GF-D8 (cell line): ENCODE measurements at places on chromosomes 3 and 15.
A peak's percentile ranks its signal among the peaks of the same experiment; 100 is the strongest.

GRCh38 chr15:101641129-101641764 lies 10.9 kb downstream of the TM2D3 start:
- DNase-seq, result peak; percentile 33

GRCh38 chr3:79767905-79768267 lies at the start of gene ROBO1:
TSS of gene ROBO1 (minus strand) at chr3:79767998.
- DNase-seq, result no peak

GRCh38 chr3:53702776-53703530 lies 143.3 kb downstream of the CHDH start:
- no peak for DNase-seq

GRCh38 chr3:115436767-115437301 lies 186.5 kb upstream of the GAP43 start:
- DNase-seq, result no peak

DNA sequence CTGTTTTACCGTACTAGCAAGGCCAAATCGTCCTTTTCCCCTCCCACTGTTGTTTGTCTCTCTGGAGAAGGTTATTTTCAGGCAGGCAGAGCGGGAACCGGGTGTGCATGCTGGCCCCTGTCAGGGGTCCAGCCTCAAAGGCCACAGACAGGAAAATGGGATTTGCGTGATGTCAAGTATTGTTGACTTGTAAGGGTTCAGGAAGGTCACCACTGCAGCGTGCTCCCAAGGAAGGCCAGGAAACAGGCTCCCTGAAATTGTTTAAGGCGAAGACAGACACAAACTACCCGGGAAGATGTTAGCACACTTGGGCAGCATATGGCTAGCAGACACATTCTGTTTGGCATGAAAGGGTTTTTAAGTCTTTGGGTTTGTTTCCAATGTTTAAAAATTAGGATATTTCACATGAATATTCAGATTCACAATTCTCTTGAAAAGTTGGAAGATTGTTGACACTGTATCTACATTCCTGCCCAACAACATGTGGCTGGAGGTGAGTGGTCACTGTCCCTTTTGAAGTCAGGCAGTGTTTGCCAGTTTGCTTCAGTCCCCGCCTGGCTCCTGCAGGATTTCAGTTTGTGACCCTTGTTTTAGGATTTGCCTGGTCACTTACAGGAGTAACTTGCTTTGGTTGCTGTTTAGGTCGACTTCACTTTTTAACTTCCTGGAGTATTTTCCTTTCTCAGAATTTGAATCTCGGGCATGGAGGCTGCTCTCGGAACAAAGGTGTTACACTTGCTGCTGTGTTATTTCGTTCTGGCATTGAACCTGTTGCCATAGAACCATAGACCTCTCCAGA lies 90.4 kb downstream of the BDH1 start:
- DNase-seq, result no peak

- no peak for DNase-seq
Observed at GRCh38 chr15:42037656-42038055, 16.8 kb upstream of the PLA2G4E start.

DNA sequence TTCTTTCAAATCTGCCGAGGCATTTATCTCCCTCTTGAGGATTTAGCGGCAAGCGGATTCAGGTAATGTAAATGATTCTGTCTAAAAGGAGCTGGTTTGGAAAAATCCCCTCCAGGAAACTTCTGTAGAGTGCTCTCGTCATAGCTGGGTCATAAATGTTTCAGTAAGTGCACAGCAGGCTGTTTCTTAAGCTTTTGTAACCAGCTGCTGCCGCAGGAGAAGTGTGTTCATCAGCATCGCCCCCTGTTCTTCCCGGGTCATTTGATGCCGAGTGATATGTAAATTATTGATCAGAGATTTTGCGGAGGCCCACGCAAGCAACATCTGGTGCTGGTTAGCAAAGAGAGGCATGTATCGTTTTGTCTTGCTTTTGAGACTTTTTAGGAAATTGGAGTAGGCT lies 53.1 kb downstream of the DNASE1L3 start:
- DNase-seq, result no peak

- no peak for DNase-seq
Observed at GRCh38 chr15:95604634-95605036, 725.9 kb upstream of the NR2F2 start.

DNA sequence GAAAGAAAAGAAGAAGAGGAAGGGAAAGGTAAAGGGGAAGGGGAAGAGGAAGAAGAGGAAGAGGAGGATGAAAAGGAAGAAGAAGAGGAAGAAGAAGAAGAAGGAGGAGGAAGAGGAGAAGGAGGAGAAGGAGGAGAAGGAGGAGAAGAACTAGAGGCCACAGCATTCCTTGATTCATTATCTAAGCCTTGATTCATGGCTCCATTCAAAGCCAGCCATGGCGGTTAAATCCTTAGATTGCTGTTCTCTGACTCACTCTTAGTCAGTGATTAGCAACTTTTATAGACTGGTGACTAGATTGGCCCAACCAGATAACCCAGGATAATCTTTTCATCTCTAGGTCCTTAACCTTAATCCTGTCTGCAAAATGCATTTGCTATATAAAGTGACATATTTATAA lies 47.6 kb downstream of the OSTN start:
- no peak for DNase-seq

DNA sequence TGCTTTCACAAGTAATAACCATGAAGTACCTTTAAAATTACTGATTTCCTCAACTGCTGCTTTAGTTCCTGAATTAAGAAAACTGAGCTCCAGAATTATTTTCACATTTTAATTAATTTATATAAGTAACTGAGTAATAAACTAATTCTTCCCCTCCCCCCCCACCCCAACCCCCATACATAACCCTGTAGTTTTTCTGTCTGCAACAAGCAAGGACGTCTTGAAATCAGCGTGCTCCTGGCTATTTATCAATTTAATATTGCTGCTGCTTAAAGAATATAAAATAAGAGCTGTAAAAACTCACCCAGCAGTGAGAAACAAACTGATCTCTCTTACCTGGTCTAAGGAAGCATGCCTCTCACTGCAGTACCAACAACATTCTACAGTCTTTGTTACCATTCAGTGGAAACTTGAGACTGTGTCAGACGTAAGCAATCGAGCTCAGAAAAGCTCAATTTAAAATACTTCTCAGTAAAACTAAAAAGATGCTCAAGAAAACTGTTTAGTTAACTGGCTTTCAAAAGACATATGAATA lies 121.0 kb downstream of the TFDP2 start:
- peak; percentile 64 for DNase-seq

GRCh38 chr15:40320931-40321371 lies 2.5 kb upstream of the INAFM2 start:
- DNase-seq, result peak; percentile 16

DNA sequence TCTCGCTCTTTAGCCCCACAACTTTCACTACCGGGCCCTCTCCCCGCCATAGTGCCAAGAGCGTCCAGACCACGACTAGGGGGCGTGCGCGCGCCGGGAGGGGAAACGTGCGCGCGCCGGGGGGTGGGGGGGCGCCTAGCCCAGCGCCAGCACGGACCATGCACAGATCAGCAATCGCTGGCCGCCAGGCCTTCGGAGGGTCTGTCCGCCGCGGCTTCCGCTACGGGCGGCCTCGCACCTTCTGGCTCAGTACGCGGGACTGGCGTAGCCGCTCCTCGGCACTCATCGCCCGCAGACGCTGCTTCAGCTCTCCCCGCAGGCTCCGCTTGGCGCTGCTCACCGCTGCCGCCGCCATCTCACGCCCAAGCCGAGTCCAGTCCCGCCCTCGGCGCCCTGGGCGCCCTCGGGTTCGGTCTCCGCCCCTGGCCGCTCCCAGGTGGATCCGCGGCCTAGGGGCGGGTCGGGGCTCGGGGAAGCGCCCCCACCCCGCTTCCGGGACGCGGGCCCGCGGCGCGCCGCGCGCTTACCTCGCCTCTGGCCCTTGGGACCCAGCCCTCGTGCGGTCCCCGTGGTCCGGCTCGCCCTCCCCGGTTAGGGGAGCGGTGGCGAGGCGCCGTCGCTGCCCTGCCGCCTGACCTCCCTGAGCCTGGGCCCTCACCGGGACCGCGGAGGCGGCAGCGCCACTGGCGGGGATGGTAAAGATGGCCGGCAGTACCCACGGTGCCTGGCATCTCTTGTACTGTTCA lies at the start of gene MTHFS:
MTHFS (minus strand) TSS at position 381 of the 746 bp plus-strand sequence; CDS start at position 355, 26 bp downstream.
- DNase-seq, result peak; percentile 33

DNA sequence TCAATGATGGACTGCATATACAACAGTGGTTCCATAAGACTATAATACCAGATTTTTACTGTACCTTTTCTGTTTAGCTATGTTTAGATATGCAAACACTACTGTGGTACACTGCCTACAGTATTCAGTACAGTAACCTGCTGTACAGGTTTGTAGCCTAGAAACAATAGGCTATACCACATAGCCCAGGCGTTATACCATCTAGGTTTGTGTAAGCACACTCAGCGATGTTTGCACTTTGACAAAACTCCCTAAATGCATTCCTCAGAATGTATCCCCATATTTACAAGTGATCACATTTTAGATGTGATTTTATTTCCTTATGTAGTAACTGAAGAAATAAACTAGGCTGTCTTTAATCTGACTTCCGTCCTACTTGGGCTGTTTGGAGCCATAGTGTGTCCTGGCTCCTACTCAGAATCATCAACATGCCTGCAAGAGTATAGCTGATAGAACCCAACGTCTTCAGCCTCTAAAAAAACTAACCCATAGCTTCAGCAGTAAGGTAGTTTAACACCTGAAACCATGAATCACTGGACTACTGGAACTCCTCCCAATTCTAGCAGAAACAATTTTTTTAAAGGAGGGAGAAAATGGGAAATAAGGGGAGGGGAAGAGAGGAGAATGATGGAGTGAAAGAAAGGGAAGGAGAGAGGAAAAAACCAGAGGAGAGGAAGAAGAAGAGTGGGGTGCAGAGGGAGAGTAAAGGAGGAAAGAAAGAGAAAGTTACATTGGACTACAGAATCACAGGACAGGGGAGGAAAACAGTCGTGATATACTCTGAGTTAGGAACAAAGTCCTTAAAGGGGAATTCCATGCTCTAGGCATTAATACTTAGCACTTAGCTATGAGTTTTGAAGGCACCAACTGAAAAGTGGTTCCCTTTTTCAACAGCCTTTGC lies 67.7 kb upstream of the PLXND1 start:
- no peak for DNase-seq
